Chondrocyte (in vitro differentiated cells): ENCODE measurements at places on chromosomes 5 and 9. TPM values are rescaled to one million over a fixed set of nuclear protein-coding genes. Genes with fewer than 3 reads are reported as not detected.

The CATSPER3 gene
- total RNA-seq: 0.17 to 0.64 TPM (median 0.39 TPM) in 3 replicates

The SPTLC1 gene
- 84.1 to 98.1 TPM (median 88.9 TPM) in 3 replicates for total RNA-seq

The SLC9A3 gene
- total RNA-seq: 0.95 to 1.4 TPM (median 1.1 TPM) in 3 replicates

- peaks cover 16% of the 10 kb centered on the region for H3K4me1 ChIP-seq
- no peaks in the 10 kb centered on the region for H3K27me3 ChIP-seq
- no peaks in the 10 kb centered on the region for H3K36me3 ChIP-seq
- DNase-seq: no peak
- no peak overlapping the region for H3K4me3 ChIP-seq
Observed at GRCh38 chr9:125744616-125745015, 2.6 kb upstream of the PBX3 start.

DNA sequence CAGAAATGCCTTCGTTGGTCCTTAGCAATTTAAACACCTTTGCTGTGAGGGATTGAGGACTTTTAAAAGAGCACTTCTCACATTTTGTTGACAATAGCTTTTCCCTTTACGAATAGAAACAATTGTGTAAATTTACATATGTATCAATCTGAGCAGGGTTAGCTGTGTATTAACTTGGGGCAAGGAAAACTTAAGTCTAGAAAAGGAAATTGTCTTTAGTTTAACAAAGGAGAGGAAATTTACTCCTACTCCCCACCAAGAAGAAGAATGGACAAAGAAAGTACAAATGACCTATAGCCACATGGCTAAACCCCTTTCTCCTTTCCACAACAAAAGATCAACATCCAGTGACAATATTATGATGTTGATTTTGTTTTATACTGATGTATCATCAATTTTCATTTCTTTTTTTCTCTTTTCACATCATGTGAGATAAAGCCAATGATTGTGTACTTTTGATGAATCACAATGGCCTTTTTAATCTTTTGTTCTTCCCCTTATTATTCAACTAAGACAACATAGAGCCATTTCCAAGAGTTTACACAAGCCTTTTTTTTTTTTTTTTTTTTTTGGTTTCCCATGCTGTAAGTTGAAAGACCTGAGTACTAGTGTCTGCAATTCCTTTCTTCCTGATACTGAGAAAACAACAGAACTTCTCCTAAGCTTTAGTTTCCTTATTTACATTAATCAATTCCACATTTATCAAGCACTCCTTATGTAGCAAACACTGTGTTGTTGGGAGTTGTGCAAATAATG, 19.0 kb downstream of the FOXB2 start:
- H3K27me3 ChIP-seq: peaks cover 44% of the 10 kb centered on the region
- no peak overlapping the region for H3K4me3 ChIP-seq
- H3K27ac ChIP-seq: no peak overlapping the region
- no peak for DNase-seq
- no peaks in the 10 kb centered on the region for H3K4me1 ChIP-seq
- no peaks in the 10 kb centered on the region for H3K36me3 ChIP-seq

- H3K4me1 ChIP-seq: no peaks in the 10 kb centered on the region
- no peak overlapping the region for H3K27ac ChIP-seq
- no peak overlapping the region for H3K4me3 ChIP-seq
- DNase-seq: no peak
Observed at GRCh38 chr9:132234535-132234934, 72.7 kb downstream of the NTNG2 start.

- peaks cover 15% of the 10 kb centered on the region for H3K36me3 ChIP-seq
- DNase-seq: no peak
- peak overlapping the region; percentile 92 for H3K27ac ChIP-seq
- peaks cover 59% of the 10 kb centered on the region for H3K4me1 ChIP-seq
Observed at GRCh38 chr5:154309805-154310204, 119.3 kb downstream of the GALNT10 start.

DNA sequence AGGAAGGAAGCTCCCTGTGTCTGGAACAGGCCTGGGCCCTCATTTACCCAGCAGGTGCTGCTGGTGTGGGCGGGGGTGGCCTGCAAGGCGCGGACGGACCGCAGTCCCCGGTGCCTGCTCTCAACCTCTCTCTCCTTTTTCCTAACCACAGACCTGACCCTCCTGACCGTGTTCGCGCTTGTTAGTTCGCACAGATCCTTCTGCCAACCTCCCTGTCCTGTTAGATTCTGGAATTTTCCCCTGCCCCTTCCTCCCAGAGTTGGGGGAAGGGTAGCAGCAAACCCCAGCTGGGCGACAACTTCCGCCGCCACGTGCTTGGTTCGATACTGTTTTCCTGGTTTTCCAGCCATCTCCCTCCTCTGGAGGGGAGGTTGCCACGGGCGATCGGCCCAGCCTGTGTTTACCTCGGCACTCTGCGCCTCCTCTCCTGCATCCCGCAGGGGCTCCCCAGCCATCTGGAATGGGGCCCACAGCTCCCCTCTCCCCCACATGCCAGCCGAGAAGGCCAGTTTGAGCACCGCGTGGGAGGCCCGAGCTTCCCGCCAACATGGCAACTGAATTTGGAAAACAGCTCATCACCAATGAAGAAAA, 70.8 kb upstream of the UNC5A start:
- DNase-seq: no peak
- no peaks in the 10 kb centered on the region for H3K36me3 ChIP-seq
- no peak overlapping the region for H3K27ac ChIP-seq
- no peak overlapping the region for H3K4me3 ChIP-seq

- peak overlapping the region; percentile 52 for H3K4me3 ChIP-seq
- DNase-seq: no peak
- peak overlapping the region; percentile 95 for H3K27ac ChIP-seq
- H3K27me3 ChIP-seq: no peaks in the 10 kb centered on the region
Observed at GRCh38 chr5:111530298-111530740, 18.0 kb upstream of the STARD4 start.

GRCh38 chr9:134390947-134391318, 64.7 kb downstream of the RXRA start:
- H3K4me1 ChIP-seq: peaks cover 12% of the 10 kb centered on the region
- no peak for DNase-seq
- H3K27me3 ChIP-seq: no peaks in the 10 kb centered on the region
- H3K4me3 ChIP-seq: no peak overlapping the region

- no peak overlapping the region for H3K4me3 ChIP-seq
- no peaks in the 10 kb centered on the region for H3K4me1 ChIP-seq
- DNase-seq: no peak
- H3K27me3 ChIP-seq: no peaks in the 10 kb centered on the region
- no peak overlapping the region for H3K27ac ChIP-seq
Observed at GRCh38 chr5:144130306-144130705, 40.2 kb downstream of the YIPF5 start.

DNA sequence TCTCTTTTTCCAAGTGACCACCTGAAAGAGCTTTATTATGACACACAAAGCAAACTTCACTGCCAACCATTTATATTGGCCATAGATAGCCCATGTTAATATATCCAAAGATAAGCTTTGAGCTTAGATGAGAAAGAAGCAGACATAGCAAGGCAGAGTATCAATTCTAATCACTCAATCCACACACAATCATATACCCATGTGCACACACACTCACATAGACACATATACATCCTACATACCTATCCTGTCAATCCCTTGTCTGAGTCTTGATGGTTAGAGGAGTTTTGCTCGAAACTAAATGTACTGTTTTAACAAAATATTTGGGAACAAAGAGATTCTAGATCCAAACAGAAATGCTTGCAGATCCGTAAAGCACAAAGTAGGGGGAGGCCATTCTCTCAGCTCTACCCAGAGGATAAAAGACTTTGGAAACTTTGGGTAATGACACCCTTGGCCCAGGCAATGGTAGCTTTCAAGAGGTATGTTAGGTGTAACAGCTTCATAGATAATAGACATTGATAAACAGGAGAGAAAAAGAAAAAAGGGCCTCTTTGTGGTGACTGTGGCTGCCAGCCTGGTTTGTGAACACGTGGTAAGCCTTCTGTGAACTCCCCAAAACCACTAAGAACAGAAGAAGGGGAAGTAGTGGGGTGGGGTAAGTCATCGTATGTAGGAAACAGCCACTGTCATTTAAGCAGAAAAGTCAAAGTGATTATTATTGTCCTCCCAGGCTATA, 121.6 kb downstream of the TLR4 start:
- no peak overlapping the region for H3K4me3 ChIP-seq
- peaks cover 19% of the 10 kb centered on the region for H3K27me3 ChIP-seq
- no peak overlapping the region for H3K27ac ChIP-seq
- no peaks in the 10 kb centered on the region for H3K4me1 ChIP-seq

- DNase-seq: no peak
- no peak overlapping the region for H3K4me3 ChIP-seq
- peaks cover 43% of the 10 kb centered on the region for H3K4me1 ChIP-seq
Observed at GRCh38 chr5:103271570-103272289, 13.2 kb downstream of the MACIR start.
